ENCODE measurements at places on chromosomes 3 and 15. TPM values are rescaled to one million over a fixed set of nuclear protein-coding genes. Genes with fewer than 3 reads are reported as not detected.

GRCh38 chr3:52786330-52787215 lies 8.0 kb upstream of the ITIH3 start:
- DNase-seq, result no peak
- H3K27ac ChIP-seq, result no peak overlapping the region
- H3K4me3 ChIP-seq, result no peak overlapping the region
- H3K4me1 ChIP-seq, result no peaks in the 10 kb centered on the region

DNA sequence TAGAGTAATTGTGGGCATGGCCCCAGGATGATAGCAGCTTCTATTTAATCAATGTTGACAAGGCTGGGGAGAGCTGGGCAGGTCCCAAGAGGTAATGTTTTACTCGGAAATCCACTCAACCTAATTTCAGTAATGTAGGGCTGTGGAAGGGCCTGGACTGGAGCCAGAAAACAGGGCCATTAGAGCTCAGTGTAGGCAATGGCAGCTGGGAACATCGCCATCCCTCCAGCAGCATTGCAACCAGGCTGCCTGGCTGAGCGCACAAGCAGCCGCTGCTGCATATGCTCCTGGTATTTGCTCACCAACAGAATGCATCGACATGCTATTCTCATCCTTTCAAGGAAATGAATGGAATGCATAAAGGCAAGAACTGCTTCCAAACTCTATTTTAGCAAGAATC lies 90.0 kb downstream of the GAP43 start:
- H3K27ac ChIP-seq, result no peak overlapping the region
- DNase-seq, result no peak
- H3K27me3 ChIP-seq, result no peaks in the 10 kb centered on the region
- H3K4me1 ChIP-seq, result no peaks in the 10 kb centered on the region

The RPL35A gene
- total RNA-seq, result 514 TPM

DNA sequence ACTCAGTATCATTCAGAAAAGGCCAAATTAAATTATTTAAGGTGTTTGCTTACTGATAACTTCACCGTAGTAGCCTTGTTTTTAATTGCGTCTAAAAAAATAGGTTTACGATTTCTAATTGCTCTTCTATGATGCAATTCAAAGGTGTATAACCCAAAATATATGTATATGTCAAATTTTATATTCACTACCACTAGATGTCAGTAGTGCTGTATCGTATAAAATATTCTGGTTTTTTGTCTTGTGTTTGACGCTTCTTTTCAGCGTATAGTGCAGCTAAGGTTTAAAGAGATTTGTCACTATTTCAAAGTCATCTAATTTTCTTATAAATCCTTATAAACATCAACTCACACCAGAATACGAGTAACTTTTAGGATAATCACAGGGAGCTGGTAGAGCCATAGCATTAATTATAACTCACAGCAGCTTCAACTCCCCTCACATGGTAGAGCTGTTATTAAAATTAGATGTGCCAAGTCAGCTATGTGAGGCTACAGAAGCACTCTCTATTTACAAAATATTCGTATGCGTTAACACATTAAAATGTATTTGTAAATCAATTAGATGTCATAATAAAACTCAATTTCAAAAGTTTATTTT lies 3.5 kb downstream of the PFN2 start:
- H3K4me1 ChIP-seq, result peaks cover 6% of the 10 kb centered on the region
- H3K27me3 ChIP-seq, result no peaks in the 10 kb centered on the region
- no peak overlapping the region for H3K27ac ChIP-seq
- no peak for DNase-seq

DNA sequence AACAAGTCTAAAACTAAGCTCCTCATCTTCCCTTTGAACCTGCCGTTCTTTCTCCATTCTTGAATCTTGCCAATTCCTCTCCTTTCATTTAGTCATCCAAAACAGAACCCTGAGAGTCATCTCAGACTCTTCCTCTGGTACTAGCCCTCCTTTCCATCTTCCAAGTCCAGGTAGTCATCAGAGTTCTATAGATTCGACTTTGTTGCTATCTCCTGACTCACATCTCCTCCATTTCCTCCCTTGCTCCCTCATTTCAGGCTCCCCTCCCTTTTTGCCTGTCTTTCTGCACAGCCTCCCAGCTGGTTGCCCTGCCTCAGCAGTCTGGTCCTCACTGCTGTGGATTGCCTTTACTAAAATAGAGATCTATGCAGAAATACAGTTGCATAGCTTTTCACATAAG lies 4.7 kb downstream of the ATG7 start:
- no peaks in the 10 kb centered on the region for H3K27me3 ChIP-seq
- DNase-seq, result no peak
- H3K4me1 ChIP-seq, result no peaks in the 10 kb centered on the region
- H3K36me3 ChIP-seq, result no peaks in the 10 kb centered on the region
- no peak overlapping the region for H3K4me3 ChIP-seq

Data from thyroid gland (tissue), 4 donors.